ENCODE measurements at places on chromosomes 13 and 19.

DNA sequence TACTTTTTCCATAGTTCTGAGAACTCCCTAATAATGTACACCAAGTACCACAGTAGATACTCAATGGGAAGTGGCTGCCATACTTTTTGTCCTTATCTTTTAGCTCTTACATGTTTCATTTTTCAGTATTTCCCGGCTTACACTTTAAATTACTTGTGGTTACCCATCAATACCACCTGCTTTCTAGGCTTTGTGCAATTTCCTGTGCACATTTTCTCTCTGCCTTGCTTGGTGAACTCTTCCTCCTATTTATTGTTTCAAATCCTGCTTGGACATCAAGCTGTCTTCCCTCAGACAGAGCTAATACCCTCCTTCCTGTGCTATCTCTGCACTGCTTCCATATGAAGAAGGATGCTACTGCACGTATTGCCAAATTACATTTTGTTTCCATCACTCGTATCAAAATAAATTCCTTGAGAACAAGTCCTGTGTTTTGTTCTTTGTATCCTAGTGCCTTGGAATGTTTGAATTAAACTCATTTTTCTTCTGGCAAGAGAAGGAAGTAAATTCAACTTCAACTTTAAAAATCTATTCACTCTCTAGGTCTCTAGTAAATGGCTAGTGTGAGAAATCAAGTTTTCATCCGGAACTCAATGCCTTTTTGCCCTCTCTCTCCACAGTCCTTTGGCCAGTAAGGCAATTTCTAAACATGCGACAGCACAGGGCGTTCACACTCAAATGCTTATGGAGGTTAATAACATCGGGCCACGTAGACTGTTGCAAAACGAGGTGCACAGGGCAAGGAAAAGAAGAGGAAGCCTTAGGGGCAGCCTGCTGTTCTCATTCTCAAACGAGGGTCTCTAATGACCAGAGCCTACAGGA is 5.6 kb downstream of the ZAR1L start:
- no peak for DNase-seq

DNA sequence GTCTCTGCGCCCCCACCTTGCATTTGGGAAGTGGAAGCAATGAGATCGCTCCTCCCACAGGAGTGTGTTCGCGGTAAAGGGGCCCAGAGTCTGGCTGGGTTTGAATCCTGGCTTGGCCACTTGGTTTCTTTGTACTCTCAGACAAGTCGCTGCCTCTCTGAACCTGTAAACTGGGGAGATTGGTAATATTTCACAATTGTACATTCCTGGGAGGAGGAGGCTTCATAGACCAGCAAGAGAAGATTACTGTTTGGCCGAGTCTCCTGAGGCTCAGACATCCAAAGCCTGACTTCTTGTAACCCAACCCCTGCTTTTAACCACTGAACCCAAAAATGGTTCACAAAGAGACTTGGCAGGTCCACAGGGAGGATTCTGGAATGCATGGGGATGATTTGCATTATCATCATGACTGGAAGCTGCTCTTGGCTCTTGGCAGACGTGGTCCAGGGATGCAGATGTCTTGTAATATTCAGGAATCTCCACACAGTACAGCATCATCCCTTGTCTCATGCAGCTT is 13.6 kb upstream of the STRN4 start:
- DNase-seq = no peak

DNA sequence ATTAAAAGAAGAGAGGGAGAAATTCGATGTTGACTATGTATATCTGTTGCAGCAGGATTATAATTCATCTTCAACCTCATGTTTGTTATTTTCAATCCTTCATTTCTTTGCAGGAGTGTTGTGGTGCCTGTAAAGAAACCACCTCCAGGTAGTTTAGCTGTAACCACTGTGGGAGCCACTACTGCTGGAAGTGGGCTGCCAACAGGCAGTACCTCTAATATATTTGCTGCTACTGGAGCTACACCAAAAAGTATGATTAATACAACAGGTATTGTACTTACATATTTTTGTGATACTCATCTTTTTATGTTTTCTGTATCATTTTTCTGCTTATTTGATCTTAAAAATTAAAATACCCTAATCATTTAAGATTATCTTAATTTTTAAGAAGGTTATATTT is 266.5 kb downstream of the NBEA start:
- no peak for DNase-seq

DNA sequence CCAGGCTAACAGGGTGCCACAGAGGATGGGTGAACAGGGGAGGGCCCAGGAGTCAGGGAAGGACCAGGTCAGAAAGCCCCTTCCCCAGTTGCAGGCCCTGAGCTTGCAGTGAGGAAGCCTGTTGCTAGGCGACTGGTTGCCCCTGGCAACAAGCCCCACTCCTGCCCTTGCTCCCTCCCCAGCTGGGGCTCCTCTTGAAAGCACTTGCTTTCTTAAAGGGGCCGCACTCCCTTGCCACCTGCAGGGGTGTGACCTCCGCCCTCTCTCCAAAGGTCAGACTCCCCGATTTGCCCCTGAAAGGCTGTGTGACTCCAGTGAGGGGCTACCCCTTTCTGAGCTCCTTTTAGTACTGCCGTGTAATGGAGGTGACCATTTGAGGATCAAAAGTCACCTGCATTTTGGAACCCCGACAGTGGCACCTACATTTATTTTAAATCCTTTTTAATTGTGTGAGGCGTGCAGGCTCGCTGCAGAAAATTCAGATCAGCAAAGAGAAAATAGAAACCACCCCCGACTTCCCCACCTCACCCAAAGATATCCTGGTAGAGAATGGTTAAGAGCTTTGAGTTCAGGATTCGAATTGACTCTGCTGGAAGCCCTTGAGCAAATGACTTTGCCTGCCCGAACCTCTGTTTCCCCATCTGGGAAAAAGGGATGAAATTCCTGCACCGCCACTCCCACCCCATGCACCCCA is 4.8 kb downstream of the FCHO1 start:
- DNase-seq = no peak

DNA sequence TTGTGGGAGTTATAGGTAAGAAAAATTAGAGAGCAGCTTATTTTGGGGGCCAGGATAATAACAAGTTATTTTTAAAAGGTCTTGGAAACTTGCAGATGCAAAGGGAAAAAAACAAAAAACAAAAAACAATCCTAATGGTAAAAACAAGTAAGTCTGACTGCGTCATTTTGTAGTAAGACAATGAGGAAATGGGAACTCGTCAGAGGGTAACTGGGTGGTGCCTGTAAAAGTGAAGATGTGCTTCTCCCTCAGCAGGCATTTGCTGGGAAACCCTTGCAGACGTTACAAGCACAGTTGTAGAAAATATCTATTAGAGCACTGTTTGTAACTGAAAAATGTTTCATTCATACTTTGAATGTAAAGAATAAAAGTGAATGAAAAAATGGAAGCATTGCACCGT is 2.2 kb upstream of the TNFSF13B start:
- DNase-seq = no peak

- no peak for DNase-seq
Measured at GRCh38 chr13:111474136-111475002, 153.9 kb downstream of the TEX29 start.

DNA sequence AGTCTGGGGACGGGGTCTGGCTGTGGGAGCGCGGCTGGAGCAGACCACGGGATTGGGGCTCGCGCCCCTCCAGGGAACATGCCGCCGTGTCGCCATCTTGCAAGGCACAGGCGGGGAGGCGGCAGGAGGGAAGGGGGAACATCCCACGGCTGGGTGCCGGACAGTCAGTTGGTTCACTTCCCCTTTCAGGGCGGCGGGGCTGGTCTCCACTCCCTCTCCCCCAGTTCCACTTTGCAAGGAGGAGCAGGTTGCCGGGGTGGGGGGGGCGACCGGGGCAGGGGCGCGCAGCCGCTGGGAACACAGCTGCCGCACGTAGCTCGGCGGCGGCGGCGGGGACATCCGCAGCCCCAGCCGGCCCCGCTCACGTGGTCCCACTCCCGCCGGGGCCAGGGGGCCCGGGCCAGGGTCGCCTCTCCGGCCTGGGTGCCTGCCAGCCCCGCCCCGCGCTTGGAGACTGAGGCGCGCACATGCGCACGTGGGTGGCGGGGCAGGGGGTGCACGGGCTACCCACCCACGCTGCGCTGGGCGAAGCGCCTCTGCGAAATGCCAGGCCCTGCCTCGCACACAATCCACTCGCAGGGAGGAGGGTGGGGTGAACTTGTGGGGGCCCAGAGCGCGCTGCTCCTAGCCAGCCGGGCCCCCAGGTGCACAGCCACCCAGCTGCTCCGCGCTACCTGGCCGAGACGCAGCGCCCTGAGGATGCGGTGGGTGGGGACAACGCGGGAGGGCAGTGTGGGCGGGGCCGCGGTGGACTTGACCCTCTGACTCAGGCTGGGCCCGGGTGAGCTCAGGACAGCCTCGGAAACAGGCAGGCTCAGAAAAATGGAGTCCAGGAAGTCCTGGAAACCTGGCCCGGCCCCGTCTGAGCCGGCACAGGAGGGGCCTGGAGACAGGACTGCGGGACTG is 6.4 kb downstream of the KLF16 start:
- peak; percentile 90 for DNase-seq
